ENCODE measurements at places on chromosomes 3 and 15. TPM values are rescaled to one million over a fixed set of nuclear protein-coding genes. Genes with fewer than 3 reads are reported as not detected.

DNA sequence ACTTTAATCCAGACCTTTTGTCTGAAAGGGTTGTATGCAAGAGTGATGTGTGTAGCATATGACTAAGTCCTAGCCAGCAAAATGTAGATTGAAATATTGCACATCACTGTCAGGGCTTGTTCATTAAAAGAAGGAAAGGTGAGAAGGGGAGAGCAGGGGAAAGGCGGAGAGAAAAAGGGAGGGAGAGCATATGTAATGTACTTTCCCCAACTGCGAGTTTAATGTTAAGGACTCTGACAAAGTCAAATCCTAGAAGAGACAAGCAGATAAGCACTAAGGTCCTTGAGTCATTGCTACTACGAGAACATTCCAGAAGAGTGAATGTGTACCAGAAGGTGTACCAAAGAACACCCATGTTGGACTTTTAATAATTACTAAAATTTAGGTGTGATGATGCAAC lies 1336.7 kb downstream of the NSUN3 start:
- DNase-seq, result no peak

- DNase-seq, result no peak
Measured at GRCh38 chr3:138412821-138413551, 21.4 kb upstream of the ESYT3 start.

- no peak for DNase-seq
Measured at GRCh38 chr3:150005243-150006112, 34.8 kb upstream of the PFN2 start.

DNA sequence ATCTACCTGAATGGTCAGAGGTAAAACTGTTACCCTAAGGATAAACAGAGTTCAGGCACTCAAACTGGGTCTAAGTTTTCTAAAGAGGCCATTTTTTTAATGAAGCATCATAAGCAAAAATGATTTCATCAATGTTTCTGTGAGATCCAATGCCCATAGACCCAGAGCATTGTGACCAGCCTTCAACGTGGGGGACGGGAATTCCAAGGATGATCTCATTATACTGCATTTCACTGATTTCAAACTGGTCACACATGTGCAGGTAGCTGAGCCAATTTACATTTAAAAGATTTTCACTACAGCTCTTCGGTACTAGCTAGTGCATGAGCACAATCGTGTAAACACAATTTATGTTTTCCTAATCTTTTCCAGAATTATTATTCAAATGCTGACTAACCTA lies 472.9 kb downstream of the DIPK2A start:
- DNase-seq, result no peak

DNA sequence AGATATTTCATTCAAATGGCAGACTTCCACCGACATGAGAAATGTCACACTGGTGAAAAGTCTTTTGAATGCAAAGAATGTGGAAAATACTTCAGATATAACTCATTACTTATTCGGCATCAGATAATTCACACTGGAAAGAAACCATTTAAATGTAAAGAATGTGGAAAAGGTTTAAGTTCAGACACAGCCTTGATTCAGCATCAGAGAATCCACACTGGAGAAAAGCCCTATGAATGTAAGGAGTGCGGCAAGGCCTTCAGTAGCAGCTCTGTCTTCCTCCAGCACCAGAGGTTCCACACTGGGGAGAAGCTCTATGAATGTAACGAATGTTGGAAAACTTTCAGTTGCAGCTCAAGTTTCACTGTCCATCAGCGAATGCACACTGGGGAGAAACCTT lies 8.6 kb upstream of the ZNF621 start:
- no peak for DNase-seq

DNA sequence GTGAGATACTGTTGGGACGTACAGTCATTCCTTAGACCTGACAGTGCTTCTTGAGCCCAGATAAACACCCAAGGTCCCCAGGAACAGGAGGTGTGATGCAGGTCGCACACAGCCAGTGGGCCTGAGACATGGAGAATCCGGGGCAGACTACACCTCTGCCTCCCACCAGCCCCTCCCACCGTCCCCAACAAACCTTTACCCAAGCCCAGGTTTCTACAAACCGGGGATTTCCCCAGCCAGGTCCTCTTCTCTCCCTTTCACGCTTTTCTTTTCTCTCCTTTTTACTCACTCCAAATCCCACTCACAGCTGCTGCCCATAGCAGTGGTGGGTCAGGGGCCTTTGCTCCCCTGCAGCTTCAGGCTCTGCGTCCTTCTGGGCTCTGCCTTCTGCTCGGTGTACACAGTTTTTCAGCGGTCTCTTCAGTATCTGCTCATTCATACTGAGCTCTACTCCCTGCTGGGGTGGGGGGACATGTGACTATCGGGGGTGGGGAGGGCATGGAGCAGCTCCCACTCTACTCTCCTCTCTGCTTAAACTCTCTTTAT lies 4.8 kb upstream of the PCSK6 start:
- DNase-seq, result peak; percentile 45

- no peak for DNase-seq
Measured at GRCh38 chr15:56817321-56818080, 84.2 kb upstream of the ZNF280D start.

GRCh38 chr3:131350506-131350905 lies 31.1 kb upstream of the NUDT16 start:
- DNase-seq, result no peak

DNA sequence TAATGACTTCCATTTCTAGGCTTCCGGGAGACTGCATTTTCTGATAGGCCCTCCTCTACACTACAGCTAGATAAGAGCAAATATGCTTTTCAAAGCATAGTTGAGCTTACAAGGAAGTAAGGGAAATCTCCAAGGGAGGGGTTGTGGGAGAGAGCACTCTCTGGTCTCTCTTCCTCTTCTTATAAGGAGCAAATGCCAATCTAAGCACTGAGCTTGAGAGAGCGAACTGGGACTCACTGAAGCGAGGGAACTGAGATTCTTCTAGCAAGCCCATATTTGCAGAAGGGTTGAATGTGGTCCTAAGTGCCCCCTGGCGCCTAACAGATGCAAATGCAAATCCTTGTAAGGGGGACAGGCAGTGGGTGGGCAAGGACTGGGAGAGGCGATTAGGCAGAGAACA lies 164.8 kb downstream of the ERC2 start:
- peak; percentile 61 for DNase-seq

DNA sequence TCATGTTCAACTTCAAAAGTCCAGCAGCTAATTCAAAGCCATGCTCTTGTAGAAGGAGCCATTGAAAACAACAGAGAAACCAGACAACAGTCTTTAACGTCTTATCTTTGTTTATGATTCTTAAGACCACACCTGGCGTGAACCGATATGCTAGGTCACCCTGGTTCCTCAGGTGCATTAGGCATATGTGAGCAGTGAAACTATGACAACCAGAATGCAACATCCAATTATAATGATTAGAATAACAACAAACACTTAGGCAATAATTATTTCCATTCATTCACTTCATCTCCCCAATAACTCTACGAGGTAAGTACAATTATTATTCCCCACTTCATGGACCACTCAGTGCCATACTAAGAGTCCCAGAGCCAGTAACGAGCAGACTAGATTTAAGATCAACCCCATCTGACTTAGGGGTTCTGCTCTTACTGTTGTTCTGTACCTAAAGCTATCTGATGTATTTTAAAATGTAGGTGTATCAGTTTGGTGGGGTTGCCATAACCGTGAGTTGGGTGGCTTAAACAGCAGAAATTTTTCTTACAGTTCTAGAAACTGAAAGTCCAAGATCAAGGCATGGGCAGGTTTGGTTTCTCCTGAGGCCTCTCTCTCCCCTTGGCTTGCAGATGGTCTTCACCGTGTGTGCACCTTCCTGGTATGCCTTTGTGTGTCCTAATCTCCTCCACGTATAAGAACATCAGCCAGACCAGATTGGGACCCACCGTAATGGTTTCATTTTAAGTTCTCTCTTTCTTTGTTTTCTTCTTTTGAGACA lies 997.8 kb upstream of the CFAP20DC start:
- DNase-seq, result no peak

DNA sequence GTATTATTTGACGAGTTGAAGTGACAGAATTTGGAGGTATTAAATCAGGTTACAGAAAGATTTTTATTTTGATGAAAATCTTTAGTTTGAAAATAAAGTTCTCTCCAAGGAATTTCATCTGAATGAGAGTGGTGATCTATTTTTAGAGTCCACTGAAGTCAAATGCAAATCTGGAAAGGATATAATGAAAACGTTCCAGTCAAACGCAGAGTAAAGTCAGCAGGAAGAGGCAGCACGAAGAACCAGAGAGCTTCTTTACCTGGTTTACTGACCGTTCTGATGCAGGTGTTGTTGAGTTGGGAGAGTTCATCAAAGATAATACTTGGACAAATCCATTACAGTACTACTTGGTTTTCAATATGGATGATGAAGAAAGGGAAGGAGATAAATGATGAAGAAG lies 8.7 kb downstream of the P2RY14 start:
- DNase-seq, result no peak

GRCh38 chr3:50166620-50167019 lies 11.5 kb downstream of the SEMA3F start:
- no peak for DNase-seq

- no peak for DNase-seq
Measured at GRCh38 chr3:170410428-170411029, 8.1 kb upstream of the CLDN11 start.

GRCh38 chr3:25473246-25473645 lies 45.2 kb downstream of the RARB start:
- no peak for DNase-seq

GRCh38 chr3:192879346-192880031 lies 38.2 kb downstream of the MB21D2 start:
- peak; percentile 78 for DNase-seq

GRCh38 chr3:193737191-193737751 lies 144.3 kb downstream of the OPA1 start:
- no peak for DNase-seq

- DNase-seq, result no peak
Measured at GRCh38 chr15:68646696-68647095, 67.9 kb downstream of the CORO2B start.

DNA sequence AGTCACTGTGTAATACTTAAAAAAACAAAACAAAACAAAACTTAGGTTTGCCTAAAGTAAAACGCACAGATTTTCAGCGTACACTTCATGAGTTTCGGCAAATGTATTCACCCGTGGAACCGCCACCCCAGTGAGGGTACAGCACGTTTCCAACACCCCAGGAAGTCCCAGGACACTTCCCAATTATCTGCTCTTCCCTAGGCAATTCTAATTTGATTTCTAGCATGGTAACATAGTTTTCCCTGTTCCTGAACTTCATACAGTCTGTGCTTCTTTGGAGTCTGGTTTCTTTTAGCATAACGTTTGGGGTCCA lies 497 bp upstream of the CLASP2 start:
- no peak for DNase-seq

DNA sequence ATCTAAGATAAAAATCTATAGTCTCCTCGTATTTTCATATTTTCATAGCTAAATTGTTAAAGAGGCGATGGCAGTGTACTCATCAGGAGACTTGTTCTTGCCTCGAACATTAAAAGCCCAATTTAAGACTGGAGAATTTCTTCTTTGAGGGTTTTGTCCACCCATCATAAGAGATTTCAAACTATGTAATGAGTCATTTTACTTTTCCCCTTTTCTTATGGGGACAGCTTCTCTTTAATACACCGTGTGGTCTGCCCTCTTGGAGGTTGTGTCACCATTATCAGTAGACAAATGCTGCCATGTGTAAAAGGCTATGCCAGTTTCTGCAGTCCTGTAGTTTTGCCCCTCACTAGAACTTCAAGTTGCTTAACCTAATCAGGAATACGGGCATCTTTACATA lies 16.9 kb downstream of the TGFBR2 start:
- no peak for DNase-seq

DNA sequence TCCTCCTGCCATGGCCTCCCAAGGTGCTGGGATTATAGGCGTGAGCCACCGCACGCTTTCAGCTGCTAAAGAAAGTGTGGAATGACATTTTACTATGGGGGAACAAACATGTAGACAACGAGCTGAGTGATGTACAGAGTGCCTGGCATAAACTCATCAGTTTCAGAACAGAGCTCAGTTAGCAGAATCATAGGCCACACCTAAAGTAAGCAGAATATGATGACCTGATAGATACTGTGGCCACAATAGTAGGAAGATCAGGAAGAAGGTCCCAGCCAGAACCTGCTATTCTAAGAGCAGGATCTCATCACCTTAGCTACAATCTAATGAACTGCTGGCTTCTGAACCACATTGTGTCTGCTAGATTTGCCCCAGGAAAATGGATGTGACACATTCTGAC lies 158.3 kb downstream of the TPRG1 start:
- no peak for DNase-seq

DNA sequence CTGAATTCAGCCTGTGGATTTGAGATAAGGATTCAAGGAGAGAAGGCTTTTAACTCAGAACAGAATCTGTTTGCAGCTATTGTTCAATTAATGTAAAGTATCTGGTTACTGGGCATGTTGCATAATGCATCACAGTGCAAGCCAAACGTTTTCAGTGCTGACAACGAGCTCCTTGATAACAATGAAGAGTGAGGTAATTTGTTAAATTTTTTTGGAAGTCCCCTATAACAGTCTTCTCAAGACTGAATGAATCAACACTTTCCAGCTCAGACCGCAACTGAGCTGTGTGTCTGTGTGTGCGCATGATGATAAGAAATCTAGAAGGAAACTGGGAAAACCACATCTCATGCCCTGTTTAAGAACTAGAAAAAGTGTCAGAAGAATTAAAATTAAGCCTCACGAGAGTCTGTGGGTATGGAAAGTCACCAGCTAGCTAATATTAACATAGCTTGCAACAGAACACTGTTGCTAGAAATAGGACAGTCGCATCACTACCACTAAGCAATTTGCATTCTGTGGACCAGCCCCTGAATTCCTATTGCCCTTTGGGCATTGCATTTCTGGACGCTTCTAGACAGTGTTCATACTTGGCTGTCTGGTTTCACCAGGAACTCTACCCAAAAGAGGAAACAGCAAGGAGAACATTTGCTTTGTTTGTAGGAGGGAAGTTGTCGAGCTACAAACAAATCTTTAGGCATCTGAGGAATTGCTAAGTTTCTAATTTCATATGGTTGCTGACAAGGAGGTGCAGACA lies 43.7 kb upstream of the ATP2C1 start:
- no peak for DNase-seq

DNA sequence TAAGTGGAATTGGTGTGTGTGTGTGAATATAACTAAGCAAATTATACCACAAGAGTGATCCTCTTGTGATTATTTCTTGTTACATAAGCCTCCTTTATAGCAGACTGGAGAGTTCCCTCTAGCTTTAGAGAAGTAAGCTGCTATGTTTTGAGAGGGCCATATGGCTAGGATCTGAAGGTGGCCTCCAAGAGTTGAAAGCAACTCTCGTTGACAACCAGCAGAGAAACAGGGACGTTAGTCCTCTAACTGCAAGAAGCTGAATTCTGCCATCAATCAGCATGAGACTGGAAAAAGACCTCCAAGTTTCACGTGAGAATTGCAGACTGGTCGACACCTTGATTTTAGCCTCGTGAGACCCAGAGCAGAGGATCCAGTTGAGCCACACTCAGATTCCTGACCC lies 278.5 kb upstream of the ZNF717 start:
- DNase-seq, result no peak

Gene EFL1
- 32.8 TPM for total RNA-seq

Gene PLAAT1
- total RNA-seq, result 3.4 TPM

Gene CA12
- 4.9 TPM for total RNA-seq

Gene KNG1
- not detected for total RNA-seq

Gene CIDEC
- not detected for total RNA-seq

Gene CAMKV
- total RNA-seq, result 67.9 TPM

Gene FOXP1
- total RNA-seq, result 25.4 TPM

Gene FGD5
- total RNA-seq, result 15.3 TPM

Gene GNAT1
- total RNA-seq, result not detected

Gene UROC1
- not detected for total RNA-seq

Gene GPR27
- 13.8 TPM for total RNA-seq

Gene ESYT3
- 7.0 TPM for total RNA-seq

Gene C15orf40
- 10.7 TPM for total RNA-seq

Gene MYRIP
- 3.4 TPM for total RNA-seq

Data from H1 (cell line).